Fibroblast of skin of back (primary cell): ENCODE measurements at places on chromosomes 16 and 17.

GRCh38 chr16:81885976-81886586 lies 107.0 kb downstream of the PLCG2 start:
- DNase-seq = peak; percentile 19

- DNase-seq = no peak
These were observed 16.6 kb upstream of the CBX8 start for GRCh38 chr17:79813297-79814126.

DNA sequence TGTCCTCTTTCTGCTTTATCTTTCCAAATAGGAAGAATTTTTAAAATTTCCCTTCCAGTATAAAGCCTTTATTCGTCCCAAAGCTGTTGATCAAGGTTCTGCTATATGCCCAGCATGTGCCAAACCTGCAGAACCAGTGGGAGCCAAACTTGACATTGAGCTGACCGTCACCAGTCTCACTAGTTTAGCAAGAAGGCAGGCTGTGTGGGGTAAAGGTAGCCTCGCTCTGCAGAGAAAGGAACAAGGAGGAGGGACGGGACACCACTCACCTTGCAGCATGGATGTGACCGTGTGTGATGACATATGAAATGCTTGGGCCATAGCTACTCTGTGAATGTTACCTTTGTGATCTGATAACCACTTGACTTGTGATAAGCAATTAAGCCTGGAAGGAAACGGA lies 392.2 kb downstream of the CPPED1 start:
- no peak for DNase-seq

DNA sequence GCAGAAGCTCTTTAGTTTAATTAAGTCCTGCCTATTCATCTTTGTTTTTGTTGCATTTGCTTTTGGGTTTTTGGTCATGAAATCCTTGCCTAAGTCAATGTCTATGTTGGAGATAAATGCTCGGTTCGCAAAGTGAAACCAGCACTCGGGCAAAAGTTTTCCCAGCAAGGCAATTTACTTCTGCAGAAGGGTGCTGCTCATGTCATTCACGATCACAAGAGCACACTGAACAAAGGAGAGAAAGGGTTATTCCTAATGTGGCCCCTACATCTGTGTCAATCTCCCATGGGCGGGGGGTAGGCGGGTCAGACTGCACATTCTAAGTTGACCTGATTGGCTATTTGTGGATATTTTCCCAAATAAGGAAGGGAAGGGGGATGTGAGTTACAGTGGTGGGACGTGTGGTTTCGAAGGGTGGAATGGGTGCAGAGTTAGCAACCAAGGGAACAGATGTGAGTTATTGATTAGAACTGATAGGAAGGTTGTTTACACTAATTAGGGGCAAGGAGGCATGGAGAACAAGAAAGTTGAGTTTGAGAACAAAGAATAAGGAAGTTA lies 23.0 kb downstream of the ATF7IP2 start:
- peak; percentile 2 for DNase-seq

DNA sequence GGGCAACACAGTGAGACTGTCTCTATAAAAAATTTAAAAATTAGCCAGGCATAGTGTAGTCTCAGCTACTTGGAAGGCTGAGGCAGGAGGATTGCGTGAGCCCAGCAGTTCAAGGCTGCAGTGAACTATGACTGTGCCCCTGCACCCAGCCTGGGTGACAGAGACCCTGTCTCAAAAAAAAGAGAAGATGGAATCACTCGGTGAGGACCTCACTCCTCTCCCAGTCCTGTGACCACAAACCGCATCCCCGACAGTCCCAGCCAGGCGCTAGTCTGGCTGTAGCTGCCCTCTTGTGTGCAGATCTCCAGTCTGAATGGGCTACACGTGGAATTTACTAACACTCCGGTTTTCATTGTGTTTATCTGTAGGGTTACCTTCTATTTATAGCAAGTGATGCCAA lies 11.1 kb downstream of the DEXI start:
- no peak for DNase-seq

- DNase-seq = no peak
These were observed 167.1 kb downstream of the CCDC182 start for GRCh38 chr17:57577751-57578607.

GRCh38 chr16:9370061-9370491 lies 278.6 kb downstream of the HAPSTR1 start:
- no peak for DNase-seq

- DNase-seq = no peak
These were observed 7.8 kb downstream of the MFSD6L start for GRCh38 chr17:8791248-8791909.

DNA sequence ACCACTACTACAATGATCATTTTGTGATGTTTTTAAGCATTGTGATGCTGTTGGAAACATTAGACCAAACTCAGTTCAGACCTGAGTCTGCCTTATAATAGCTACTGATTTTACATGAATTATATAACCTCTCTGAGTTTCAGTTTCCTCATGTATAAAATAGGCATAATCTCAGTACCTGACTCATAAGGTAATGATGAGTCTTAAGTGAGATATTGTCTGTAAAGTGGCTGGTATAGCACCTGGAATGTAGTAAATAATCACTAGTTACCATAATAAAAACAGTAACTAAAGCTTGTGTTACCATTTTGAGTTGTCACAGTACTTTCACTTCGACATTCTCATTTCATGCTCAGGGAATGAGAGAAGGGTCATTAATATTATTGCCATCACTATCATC lies 381.5 kb upstream of the SALL1 start:
- no peak for DNase-seq

DNA sequence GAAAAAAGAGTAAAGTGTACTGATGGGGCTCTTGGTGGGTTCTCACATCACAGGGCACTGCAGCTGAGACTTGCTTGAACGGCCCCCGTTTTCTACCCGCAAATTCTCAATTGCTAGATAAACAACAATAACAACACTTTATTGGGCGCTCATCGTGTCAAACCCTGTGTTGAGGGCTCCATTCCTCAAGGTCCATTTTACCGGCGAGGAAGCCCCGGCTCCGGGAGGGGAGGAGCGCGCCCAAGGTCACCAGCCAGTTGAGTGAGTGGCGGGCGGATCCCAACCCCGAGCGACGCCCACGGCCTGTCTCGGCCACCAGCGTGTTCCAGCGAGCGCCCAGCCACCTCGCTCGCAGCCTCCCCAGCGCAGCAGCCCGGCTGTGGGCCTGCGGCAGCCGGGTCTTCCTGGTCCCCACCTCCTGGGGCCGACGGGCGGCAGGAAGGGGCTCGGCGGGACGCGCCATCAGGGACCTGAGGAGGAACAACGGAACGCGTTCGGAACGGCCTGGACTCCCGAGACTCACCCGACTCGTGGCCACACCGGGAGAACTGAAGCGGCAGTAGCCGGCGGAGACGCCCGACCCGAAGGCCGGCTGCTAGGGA lies 373 bp downstream of the CMC2 start:
- peak; percentile 56 for DNase-seq

GRCh38 chr17:46262271-46262670 lies 32.7 kb upstream of the LRRC37A start:
- no peak for DNase-seq

GRCh38 chr17:64032081-64032480 lies 11.6 kb upstream of the ICAM2 start:
- peak; percentile 57 for DNase-seq

- DNase-seq = peak; percentile 50
These were observed 3.3 kb upstream of the TRARG1 start for GRCh38 chr17:1275962-1276736.

DNA sequence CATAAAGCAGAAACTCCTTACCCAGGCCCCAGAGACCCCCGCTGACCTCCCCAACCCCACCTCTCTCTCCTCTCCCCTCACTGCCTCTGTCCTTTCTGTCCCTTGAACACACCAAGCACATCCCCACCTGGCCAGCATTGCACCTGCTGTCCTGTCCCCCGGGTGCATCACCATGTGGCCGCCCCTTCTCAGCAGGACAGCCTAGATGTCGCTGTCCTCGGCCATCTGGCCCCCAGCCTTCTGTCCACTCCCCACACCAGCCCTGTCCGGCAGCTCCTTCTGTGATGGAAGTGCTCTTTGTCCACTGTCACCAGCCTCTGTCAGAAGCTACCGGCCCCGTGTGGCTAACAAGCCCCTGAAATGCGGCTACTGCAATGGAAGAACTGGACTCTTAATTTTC lies 12.3 kb upstream of the MPRIP start:
- no peak for DNase-seq

GRCh38 chr16:85642762-85643358 lies 29.7 kb downstream of the GSE1 start:
- DNase-seq = no peak

DNA sequence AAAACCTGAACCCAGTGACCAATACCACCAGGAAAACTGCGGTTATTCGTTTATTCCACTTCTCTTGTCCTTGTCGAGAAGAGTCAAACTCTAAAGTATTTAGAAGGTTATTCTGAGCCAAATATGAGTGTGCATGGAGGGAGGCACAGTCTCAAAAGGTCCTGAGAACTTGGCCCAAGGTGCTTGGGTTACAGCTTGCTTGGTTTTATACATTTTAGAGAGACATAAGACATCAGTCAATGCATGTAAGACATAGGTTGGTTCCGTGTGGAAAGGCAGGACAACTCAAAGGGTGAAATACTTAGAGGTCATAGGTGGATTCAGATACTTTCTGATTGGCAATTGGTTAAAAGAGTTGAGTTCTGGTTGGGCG lies 681 bp upstream of the TRAP1 start:
- DNase-seq = no peak

DNA sequence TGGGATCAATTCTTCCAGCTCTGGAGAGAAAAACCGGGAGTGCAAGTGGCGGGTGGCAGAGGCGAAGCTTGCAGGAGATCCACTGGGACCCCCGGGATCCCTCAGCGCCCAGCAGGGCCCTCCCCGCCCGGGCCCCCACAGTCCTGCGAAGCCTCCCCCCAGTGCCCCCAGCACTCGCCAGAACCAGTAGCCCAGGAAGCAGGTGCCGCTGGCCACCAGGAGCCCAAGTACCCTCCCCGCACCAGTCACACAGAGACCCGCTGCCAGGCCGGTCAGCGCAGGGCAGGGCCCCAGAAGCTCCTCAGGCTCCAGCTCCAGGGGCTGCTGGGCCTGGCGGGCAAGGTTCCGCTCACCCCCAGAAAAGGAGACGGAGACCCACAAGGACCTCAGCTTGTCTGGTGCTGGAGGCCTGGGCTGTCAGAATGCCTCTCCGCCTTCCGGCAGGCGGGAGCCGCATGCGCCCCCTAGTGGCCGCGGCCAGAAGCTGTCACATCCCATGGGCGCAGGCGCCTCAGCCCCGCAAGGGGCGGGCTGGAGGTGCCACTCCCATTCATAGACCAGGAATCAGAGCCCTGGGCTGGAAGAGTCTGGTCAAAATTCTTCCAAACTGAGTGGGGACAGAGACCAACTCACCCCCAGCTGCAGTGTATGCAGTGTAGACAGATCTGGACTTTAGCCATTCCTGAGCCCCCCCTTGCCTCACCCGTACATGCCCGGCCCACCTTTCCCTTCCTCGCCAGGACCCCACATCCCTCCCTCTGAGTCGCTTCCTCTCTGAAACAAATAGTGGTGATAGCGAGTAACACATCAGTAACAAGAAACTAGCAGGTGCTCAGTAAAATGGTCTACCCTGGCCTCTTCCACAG lies 1002.3 kb downstream of the KCNJ18 start:
- DNase-seq = no peak

GRCh38 chr16:72198021-72198711 lies 26.2 kb upstream of the PMFBP1 start:
- DNase-seq = peak; percentile 81

GRCh38 chr16:60810250-60810649 lies 1226.0 kb downstream of the CDH8 start:
- peak; percentile 5 for DNase-seq

GRCh38 chr17:50768346-50768761 lies 1.0 kb upstream of the ANKRD40CL start:
- no peak for DNase-seq

DNA sequence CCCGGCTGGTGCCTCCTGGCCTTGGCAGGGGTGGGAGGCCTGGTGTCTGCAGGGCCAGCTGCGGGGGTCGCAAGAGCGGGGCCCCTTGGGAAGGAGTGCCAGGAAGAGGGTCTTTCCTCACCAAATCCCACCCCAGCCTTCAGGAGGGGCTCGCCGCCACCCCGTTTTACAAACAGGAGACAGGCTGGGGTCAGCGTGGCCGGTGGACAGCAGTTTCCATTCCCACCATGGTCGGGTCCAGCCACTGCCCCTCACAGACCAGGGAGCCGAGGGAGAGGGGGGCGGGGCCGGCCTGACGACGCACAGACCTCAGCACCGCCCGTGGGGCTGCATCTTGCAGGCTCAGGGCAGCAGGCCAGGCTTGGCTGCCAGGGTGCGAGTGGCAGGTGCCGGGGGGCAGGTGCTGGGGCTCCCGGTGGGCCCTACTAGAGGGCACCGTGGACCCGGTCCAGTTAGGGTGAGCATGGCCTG lies 7.6 kb downstream of the CBFA2T3 start:
- DNase-seq = no peak

DNA sequence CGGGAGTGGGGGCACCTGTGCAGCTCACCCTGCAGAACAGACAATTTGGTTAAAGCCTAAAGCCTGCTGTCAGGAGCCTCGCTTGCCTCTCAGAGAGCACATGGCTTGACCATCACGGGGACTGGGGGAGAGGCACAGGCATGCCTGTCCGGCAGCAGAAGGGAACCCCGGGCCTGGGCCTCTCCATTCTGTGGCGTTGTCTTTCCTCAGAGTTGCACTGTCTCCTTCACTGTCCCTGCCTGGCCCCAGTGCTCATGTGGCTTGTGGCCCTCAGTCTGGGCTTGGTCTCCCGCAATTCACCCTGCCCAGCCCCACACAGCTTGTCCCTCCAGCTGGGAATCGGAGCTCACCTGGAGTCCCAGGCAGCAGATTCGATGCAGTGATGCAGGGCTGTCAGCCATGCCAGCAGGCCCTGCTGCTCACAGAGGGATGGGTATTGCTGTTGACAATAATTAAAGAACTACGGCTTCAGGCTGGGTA lies 189.9 kb downstream of the SEC14L1 start:
- DNase-seq = no peak

GRCh38 chr17:33163533-33164168 lies 129.4 kb downstream of the ASIC2 start:
- no peak for DNase-seq

DNA sequence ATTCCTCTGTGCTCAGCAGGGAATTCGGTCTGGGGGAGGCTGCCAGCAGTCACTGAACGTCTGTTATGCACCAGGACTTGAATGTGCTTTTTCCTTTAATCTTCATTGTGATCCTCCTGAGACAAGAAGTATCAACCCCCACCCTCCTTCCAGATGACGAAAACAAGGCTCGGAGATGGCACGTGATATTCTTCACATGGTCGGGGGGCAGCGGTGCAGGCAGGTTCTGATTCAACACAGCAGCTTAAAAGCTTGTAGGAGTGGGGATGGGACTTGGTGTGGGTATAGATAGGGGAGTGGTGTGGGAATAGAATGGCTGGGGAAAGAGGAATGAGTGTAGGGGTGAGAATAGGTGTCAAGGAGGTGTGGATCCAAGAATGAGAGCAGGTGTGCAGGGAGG lies 6.4 kb downstream of the NECAB2 start:
- no peak for DNase-seq

DNA sequence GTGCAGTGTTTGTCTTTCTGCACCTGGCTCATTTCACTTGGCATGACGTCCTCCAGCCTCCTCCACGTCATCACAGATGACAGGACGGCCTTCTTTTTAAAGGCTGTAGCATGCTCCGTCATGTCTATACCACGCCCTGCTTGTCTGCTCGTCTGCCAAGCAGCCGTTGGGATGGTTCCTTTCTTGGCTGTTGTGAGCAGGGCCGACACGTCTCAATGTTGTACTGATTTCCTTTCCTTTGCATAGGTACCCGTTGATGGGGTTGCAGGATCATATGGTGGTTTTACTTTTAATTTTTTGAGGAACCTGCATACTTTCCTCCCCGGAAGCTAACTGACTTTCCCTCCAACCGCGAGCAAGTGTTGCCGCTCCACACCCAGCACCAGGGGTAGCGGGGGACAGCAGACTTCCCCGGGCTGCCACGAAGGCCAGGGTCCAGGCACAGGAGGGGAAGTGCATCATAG lies 212.2 kb upstream of the ZNF469 start:
- DNase-seq = no peak
